ENCODE measurements at places on chromosomes 6 and 20.
A peak's percentile ranks its signal among the peaks of the same experiment; 100 is the strongest.

- DNase-seq: no peak
These were observed 128.3 kb downstream of the OLIG3 start for GRCh38 chr6:137365707-137366437.

- no peak for DNase-seq
These were observed 2.9 kb downstream of the AVP start for GRCh38 chr20:3081641-3082040.

DNA sequence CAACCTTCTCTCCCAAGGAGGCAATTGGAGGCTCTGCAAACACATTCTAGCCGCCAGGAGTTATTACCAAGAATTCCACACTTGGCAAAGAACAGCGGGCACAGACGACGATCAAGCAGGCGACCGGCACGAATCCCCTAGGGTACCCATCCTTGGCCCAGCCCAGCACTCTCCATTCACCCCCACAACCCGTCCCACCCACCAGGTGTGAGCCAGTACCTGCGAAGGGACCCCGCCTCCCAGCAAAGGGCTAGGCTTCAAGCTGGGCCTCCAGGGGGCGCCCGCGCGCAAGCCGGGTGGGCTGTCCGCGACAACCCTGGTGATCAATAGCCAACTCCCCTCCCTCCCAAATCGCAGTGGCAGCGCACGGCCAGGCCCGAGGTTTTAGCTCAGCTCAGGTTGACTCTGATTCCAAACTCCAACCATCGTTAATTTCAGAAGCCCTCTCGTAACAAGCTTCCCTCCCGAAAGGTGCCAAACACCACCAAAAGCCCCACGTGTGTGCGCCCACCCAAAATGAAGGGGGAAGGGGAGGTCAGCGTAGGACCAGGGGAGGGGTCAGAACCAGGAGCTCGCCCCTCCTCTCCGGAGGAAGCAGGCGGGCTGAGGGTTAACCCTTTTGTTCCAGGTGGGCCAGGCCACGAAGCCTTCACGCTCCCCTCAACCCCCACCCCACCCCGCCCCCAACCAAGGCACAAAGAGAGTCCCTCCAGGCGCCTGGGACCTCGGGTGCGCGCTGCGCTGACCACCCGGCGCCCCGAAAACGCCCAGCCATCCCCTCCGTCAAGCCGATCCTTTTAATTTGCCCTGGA lies 2.1 kb downstream of the SALL4 start:
- peak; percentile 75 for DNase-seq

GRCh38 chr20:19291818-19292132 lies 79.3 kb downstream of the SLC24A3 start:
- DNase-seq: no peak

DNA sequence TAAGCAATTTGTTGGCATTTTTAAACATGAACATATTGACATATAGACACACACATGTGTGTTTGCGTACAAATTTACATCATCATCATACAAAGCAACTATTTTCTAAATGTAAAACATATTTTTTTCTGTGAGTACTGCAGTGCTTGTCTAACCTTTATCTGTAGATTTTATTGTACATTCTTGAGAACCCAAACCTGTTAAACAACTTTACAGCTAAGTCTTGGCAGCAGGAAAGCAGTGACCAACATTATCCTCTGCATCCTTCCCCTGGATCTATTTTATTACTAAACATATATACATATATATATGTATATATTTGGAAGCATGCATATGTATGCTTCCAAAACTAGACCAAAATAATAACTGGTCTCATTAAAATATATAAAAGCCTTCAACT lies 10.4 kb upstream of the PLCB1 start:
- no peak for DNase-seq

- no peak for DNase-seq
These were observed 37.2 kb downstream of the FAM110A start for GRCh38 chr20:870758-871157.
